ENCODE measurements at places on chromosomes 5 and 9.
A peak's percentile ranks its signal among the peaks of the same experiment; 100 is the strongest.

DNA sequence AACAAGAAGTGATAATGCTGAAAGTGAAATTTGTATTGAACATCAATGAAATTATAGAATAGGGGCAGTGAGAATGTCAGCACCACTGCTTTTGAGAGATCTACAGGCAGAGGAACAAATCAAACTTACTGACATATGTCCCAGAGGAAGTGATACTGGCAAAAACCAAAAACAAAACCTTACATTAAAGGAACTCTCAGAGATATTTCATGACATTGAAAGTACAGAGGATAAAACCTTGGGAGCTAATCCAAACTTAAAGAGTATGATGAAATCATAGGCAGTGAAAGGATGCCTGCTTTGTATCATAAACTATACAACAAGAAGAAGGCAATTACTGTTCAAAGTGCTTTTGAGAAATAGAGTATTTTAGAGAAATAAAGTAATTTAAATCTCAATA lies 90.4 kb upstream of the SV2C start:
- no peak for DNase-seq

GRCh38 chr5:149422366-149423048 lies 43.4 kb upstream of the IL17B start:
- no peak for DNase-seq

GRCh38 chr9:137757613-137758029 lies 120.0 kb upstream of the CACNA1B start:
- DNase-seq, result no peak

- no peak for DNase-seq
These were observed 2.9 kb upstream of the ARHGEF39 start for GRCh38 chr9:35667939-35668338.

DNA sequence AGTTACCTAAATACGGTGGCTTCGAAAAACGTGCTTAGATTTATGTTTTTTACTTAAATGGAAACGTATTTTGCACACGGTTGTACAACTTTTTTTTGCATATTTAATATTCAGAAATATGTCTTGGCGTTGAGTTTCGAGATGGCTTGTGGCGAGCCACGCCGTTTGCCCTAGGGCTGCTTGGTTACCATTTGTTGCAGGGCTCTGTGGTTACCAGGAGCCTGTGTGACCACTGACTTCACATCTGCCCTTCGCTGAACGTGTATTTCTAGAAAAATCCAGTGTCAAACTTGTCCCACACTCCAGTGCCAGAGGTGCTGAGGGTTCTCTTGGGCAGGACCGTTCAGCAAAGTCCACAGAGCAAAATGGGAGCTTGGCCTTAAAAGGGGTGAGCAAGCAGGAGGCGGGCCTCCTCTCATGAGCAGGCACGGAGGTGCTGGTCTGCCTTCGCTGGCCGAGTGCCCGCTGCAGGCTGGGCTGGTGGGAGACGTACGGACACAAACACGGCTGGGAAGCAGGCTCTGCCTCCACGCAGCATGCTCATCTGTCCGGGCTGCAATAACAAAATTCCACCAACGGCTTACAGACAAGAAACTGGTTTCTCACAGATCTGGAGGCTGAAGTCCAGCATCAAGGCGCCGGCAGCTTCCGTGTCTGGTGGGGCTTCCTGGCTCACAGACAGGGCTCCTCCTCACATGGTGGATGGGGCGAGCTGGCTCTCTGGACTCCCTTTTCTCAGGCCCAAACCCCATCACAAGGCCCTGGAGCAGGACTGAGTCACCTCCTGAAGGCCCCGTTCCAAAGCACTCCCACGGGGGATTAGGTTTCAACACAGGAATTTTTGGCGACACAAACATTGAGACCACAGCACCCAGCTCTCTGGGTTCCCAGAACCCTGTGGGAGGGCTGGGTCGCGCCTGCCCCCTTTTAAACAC lies 5.4 kb downstream of the MRPL36 start:
- peak; percentile 18 for DNase-seq

DNA sequence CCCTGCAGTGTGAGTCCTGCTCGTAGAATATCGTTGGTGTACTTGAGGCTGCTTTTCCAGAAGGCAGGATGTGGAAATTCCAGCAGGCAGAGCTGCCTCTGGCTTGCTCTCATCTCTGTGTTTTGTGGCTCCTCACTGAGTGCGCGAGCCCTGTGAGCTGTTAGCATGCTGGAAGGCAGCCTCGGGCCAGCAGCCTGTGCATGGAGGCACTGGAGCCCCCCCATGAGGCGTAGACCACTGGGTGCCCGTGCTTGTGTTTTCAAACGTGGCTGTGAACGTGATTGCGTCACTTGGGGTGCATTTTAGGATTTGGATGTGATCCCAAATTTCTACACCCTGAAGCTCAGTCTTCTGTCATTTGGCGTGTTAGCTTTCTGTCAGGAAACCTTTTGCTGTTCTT lies 3.2 kb downstream of the WDR5 start:
- DNase-seq, result peak; percentile 22

DNA sequence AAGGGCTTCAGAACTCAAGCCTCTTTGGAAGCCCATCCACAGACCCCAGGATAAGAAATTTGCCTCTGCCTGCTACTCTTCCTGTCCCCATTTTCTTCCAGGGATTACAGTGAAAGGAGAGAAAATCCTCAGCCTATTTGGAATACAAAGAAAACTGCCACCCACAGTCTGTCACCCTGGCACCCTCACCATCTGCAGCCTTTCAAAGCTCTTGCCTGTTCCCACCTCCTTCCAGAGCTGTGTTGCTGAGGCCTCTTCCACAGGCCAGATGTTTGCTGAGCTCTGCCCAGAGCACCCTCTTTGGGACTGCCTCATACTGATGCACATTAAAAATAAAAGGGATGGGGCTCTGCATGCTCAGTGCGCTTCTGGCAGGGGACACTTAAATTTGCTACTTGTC lies 35.9 kb upstream of the TAF1L start:
- DNase-seq, result peak; percentile 33

GRCh38 chr5:168646335-168646734 lies 67.2 kb upstream of the PANK3 start:
- DNase-seq, result no peak

DNA sequence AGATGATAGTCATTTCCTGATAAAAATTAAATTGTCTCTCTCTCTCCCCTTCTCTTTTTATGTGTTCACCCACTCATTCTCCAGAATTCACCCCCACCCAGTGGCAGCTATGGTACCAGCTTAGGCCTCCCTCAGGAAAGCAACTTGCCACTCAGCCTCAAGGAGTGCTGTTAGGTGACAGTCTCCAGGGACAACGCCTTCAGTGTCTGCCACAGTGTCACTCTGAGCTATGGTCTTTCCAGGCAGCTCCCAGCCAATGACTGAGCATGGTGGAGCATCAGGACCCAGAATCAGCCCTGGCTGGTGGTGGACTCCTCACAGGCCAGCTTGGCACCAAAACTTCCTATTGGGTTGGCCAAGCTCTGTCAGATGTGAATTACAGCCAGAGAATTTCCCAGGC lies 140.9 kb upstream of the PIK3R1 start:
- DNase-seq, result no peak

DNA sequence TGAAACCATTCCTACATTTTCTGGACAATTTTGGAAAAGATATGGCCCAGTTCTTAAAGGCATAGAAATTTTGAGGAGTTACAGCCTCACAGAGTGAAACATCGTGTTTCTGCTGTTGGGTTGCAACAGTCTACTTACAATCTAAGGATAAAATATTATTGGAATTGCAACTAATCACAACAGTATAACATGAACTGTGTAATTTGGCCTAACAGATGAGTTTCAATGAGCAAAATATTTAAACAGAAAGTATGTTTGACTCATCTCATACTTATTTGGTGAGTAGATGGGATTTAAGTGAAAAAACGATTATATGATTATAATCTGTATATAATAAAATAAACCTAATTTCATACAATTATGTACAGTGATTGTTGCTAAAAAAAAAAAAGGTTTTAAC lies 1061.8 kb downstream of the CDH12 start:
- DNase-seq, result no peak

DNA sequence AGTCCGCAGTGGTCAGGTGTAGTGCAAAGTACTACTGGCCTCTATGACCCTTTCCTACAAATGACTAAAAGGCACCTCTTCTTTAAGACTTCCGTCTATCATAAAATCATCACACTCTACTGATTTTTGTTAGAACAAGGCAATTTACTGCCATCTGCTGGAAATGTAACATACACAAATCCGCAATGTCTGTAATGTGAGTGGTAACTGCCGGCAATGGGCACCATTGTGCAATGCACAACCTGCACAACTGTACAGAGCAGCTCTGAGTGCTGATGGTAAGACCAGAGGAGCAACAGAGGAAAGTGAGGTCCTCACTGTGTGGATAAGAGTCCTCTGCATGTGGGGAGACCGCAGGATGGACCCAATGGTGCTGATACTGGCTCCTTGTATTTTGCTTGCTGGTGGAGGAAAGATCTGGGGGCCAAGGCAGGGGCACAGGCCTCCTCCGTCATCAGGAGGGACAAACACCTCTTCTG lies 103.7 kb downstream of the ATPSCKMT start:
- no peak for DNase-seq

- no peak for DNase-seq
These were observed 105.3 kb downstream of the UBE2R2 start for GRCh38 chr9:33921967-33922895.

DNA sequence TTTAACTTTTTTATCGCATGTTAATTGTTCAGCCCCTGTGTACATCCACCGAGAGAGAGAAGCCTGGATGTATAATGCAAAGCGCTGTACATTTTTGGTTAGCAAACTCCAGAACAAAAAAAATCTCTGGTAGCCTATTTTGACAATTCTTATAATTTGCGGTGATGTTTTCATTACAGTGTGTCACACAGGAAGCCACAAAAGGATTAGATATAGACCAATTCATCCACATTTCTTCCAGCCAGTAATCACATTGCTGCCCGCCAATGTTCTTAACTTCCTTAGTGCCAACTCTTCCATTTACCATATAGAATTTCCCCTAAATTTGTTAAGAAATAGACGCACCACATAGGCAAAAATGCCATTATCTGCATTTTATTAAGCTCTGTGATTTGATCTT lies 435.6 kb downstream of the EFNA5 start:
- DNase-seq, result no peak

Data from occipital lobe (tissue), 3 donors.